ENCODE measurements at places on chromosomes 2 and 18.

DNA sequence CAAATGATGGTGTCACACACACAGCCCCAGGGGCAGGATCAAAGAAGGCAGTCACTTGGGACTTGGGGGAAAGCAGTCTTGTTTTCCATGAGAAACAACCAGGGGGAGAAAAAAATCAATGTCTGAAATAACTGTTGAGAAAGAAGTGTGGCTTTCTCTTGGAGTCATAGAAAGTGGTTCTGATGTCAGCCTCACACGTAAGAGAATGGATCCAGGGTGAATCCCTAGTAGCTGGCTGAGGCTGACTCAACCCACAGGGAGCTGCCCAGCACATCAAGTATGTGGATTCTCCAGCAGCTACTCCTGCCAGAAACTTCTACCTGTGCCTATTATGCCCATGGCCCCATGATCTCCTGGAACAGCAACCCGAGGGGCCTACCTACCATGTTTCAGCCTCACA, 33.6 kb upstream of the ZBTB7C start:
- no peak for DNase-seq

- DNase-seq: no peak
Observed at GRCh38 chr2:222249444-222249843, 49.4 kb downstream of the PAX3 start.

- DNase-seq: no peak
Observed at GRCh38 chr2:36455011-36455410, 99.4 kb downstream of the CRIM1 start.

DNA sequence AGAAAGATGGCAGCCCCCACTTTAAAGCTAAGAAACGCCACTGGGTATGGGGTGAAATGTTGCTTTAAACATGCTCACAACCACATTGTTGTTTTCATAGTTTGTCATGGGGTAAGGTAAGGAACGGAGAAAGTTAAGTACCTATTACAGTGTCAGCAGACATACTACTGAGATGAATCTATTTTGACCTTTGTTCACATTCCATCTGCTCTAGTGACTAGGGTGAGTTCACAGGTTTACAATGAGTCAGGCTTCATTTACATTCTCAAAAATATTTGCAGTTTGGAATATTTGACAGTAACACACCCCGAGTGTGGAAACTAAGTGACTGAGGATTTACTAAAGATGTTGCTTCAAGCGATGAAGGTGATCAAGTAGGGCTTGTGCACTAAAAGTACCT, 428.7 kb upstream of the ACVR2A start:
- DNase-seq: no peak

DNA sequence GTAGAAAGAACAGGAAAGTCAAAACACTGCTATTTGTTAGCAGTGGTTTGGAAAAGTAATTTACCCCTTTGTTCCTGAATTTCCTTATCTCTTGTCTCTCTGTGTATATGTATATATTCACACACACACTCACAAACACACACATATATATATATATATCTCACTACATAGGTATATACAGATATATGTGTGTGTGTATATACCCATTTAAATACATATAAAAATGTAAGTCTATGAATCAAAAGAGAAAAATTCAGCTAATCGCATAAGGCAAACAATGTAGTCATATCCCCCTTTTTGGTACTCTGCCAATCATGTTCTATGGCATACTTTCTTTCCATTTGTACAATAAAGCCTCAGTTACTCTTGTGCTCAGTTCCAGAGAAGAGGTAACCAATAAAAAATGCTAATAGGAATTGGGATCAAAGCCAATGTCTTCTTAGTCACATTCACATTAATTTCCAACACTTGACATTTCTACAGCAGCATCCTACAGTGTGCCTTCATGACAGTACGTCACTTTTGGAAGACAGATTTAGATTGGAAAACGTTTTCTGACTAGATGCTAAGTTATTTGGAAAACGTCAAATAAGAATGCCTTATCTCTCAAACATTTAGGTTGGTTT, 94.6 kb downstream of the MC4R start:
- no peak for DNase-seq

- DNase-seq: no peak
Observed at GRCh38 chr2:86021396-86022378, 84.0 kb downstream of the POLR1A start.

All from amniotic stem cell (primary cell).